Activated T-cell treated with anti-CD3 and anti-CD28 coated beads for 1 hour (primary cell): ENCODE measurements at places on chromosomes 3 and 15.

DNA sequence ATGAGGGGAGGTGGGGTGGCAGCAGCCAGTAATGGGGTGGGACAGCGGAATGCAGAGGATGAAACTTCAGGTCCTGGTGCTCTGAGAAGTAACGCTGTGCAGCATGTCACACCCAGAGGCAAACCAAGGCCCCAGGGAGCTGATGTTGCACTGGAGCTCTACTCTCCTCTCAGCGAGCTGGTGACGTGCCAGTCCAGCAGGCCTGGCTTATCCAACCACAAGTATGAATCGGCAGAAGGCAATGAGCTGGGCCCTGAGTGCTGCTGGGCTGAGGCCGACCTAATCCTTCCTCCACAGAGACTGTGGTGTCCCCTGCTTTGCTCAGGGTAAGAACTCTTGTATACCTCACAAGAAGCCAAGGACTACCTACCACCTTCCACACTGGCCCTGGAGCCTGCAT, 30.5 kb downstream of the CD86 start:
- no peak for DNase-seq

GRCh38 chr3:138846262-138846791, 11.6 kb upstream of the PIK3CB start:
- no peak for DNase-seq

GRCh38 chr3:97817965-97818364, 3.8 kb upstream of the CRYBG3 start:
- DNase-seq: no peak

DNA sequence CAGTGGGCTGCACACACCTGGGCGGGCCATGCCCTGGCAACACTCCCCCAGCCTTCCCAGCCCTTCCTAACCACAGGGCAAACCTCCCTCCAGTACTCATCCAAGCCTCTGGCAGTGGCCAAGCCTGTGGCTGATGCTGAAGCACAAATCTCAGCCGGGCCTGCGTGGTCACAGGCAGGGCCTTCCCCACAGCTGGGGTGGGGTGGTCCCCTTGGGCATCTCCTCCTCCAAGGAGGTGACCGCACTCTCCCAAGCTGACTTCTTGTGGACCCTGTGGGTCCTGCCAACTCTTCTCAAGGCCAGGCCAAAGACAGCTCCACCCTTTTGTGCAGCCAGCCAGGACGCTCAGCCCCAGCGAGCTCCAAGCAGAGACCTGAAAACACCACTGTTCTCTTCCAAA, 21.4 kb downstream of the GRAMD2A start:
- no peak for DNase-seq

DNA sequence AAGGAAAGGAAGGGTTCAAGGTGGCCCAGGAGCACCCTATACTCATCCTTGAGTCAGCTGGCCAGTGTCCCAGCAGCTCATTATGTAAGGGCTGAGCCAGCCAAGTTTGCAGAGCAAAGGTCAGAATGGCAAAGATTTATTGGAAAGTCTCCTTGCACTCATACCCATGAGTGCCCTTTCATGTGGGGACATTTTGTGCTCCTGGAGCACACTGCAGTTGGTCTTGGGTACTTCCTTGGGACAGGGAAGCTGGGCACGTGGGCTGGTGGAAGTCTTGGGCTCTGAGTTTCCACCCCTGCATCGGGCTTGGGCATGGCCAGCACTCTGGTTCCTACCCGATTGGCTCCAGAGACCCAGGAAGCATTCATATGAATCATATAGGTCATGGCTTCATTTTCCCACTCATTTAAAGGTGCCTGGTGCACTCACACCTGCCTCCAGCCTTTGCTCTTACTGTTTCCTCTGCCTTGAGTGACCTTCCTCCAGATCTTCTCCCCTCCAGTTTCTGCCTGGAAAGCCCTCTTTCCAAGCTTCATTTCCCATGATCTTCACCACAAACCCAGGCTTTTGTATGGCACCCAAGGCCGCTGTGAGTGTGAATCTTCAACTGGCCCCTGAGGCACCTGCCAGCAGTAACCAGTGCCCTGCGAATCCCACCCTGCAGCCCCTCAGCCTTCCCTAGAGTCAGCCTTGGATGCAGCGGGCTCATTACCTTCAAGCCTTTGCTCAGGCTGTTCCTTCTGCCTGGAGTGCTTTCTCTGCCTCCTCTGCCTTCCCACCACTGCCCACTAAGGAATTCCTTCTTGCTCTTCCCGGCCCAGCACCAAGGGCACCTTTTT, 10.5 kb upstream of the PRKCD start:
- DNase-seq: no peak

DNA sequence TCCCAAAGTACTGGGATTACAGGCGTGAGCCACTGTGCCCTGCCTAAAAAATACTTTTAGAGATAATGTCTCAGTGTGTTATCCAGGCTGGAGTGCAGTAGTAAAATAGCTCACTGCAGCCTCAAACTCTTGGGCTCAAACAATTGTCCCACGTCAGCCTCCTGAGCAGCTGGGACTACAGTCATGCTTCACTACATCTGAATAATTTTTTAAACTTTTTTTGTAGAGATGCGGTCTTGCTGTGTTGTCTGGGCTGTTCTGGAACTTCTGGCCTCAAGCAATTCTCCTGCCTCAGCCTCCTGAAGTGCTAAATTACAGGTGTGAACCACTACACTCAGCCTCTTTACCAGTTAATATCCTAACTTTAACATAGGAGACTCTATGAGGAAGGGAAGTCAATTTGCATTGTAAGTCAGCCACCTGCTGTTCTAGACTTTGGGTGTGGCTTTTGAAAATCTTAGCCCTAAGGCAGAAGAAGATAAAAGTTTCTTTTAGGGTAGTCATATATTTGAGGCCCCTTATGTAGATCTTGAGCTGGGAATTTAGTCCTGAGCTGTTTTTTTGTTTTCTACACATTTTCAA, 78.2 kb upstream of the RASGRP1 start:
- no peak for DNase-seq

DNA sequence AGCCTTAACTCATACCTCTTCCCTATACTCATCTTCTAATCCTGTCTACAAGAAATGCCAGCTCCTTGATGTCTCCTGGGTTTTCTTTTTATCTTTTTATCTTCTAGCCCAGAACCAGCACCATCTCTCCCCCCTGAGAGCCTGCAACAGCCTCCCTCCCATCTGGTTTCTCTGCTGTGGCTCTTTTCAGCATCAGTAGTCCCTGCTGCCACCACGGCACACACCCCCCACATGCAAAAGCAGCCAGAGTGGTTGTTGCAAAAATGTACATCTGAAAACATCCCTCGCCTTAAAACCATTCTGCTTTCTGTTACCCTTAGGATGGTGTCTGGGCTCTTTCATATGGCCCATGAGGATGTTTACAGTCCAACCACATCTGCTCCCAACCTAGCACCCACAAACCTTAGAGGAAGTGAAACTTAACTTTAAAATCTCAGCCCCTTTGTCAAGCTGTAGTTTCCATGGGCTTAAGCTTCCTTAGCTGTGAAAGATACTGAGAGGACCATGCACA, 775 bp downstream of the TTC21A start:
- no peak for DNase-seq

DNA sequence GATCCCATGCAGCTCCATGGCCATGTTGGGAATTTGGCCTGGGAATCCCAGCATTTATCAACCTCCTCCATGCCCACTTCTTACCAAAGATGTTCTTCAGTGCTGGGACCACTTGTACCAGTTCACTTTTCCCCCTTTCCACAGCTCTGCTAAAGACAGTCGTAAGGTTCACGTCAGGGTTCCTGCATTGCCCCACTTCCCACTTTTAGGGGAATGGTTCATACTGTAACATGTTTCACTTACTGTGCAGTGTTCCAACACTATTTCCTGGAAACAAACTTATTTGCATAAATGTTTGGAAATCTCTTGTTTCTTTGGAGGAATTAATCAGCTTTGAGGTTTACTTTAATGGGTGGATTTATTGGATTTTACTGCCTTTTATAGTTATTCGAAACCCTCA, 17.0 kb downstream of the APH1B start:
- no peak for DNase-seq

DNA sequence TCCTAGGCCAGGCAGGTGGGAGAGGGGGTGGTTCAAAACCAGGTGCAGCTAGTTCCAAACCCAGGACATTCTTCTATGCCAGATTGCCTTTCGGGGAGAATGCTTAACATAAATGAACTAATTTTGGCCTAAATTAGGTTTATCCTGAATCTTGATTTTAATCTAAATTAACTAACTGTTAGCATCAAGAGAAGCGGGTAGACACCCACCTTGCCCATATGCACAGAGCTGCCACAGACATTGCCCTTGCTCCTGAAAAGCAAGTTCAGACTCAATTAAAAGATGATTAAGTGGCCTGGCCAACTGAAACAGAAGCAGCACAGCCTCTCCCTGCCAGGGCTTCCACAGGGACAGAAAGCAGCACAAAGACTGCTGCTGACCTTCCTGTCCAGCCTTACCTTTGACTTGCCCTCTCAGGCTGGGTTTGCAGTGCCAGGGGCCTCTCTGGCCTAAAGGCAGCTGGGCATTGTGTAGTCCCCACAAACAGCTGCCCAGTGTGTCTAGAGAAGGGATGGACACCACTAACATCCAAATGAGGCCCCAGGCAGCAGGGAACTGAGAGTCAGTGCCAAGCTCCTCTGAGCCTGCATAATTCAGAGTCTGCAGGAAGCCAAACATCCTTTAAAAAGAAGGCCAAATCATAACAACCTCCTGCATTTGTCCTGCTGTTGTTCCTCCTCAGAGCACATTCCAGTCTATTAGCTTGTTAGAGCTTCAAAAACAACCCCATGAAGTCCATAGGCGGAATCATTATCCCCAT, 15.4 kb upstream of the OXTR start:
- DNase-seq: no peak

DNA sequence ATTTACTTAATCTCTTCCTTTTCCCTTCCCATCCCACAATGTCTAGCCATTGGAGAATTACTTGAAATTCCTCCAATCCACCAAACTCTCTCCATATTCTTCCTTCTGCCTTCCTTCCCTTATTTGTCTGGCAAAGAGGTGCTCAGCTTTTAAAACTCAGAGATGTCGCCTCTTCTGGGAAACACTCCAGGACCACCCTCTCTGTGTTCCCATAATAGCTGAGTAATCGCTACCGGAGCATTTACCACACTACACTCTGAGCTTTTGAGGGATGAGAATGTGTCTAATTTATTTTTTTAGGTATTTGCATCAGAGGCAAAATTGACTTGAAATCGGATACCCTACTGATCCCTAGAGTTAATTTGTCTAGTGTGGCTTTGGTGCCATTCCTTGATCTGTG, 245.7 kb upstream of the TPRG1 start:
- DNase-seq: no peak

DNA sequence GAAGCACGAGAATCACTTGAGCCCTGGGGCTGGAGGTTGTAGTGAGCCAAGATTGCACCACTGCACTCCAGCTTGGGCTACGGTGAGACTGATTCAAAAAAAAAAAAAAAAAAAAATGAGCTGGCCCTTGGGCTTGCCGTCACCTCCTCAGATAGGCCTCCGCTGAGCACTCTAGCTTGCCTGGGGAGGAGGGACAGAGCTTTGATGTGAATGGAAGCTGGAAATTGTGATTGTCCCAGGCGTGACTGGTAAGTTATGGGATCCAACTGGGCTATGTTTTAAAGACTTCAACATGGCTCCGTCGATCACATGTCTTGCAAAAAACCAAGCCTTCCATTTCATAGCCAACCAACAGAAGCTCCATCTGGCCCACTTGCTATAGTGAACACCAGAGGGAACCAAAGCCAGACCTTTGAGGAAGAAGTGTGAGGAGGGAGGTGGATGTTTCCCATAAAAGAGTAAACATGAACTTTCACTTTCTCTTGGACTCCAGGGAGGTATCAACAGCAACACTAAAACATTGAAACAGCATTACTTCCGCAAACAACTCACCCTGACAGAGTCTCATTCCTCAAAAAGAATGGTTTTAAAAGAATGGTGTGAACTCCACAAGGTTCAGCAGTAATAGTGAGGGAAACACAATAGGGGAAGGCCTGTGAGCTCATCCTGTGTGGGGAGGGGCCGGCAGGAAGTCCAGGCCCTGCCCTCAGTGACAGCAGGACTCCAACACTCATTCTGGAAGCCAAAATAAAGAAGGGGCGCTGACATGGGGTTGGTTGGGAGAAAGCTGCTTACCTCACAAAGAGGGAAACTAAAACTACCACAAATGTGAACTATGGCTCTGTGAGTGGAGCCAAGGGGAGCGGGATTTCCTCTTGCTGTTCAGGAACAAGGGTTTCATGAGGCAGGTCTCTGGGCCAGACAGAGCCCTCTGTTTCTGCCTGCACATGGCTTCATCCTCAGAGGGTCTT, 59.2 kb upstream of the IL12A start:
- DNase-seq: no peak
